Fibroblast of lung (primary cell): ENCODE measurements at places on chromosomes 6 and 20.

- DNase-seq = no peak
These were observed 4.3 kb downstream of the MEI4 start for GRCh38 chr6:77656999-77657764.

DNA sequence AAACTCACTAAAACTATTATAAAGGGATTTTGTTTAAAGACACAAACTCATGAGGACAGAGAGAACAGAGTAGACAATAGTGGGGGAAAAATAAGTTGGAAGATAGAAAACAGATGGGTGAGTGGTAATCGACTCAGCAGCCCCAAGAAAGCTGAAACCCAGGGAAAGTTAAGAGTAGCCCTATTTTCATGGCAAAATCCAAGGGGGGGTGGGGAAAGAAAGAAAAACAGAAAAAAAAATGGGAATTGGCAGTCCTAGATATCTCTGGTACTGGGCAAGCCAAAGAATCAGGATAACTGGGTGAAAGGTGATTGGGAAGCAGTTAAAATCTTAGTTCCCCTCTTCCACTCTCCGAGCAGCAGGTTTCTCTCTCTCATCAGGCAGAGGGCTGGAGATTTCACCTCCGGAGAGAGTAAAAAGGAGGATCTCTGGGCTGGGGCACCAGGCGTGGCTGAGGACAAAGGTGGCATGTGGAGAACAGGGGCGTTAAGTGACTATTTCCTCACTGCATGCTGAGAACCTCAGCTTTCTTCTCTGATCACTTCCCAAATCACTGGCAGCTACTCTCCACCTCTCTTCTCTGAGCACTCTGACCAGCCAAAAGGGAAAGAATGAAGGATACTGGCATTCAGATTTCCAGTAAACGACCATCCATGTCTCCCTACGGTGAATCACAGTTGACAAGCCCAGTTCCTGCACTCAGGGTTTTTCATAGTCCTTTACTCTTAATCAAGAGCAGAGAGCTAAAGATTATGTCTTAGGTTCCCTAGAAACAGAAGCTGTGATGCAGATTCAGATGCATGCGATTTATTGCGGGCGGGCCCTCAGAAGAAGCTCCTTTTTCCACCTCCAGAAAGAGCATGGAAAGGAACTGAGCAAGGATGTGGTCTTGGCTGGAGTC lies 7.3 kb upstream of the RNF24 start:
- DNase-seq = no peak

DNA sequence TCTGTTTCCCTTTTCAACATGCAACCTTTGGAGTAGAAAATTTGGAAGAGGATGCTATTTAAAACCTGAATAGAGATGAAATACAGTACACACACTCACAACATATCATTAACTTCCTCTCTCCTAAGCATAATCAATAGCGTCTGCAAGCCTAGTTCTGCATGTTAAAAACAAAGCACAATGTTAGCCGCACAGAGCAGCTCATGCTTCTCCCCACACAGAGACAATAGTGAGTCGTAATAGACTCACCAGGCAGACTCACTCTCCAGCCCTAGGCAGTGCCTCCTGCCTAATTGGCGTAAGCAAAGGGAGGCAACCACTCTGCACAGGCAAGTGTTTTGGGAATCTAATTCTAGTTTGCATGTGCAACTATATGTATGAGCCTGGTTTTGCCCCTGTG lies 45.8 kb upstream of the ARID1B start:
- DNase-seq = peak; percentile 74

DNA sequence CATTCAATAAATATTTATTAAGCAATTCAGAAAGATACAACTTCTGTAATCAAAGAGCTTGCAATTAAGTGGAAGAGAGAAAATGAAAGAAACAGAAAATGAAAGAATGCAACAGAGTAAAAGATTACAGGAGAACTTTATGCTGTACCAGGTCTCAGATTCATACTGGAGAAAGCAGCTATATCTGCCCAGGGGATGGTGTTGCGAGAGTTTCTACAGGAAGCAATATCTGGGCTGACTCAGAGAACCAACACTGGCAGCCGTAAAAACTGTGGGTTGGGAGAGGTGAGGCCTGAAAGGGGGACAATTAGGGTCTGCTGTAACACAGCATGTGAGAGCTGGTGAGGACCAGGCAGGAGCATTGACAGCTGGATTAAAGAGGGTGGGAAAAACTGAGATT lies 256.7 kb upstream of the TCF21 start:
- DNase-seq = peak; percentile 52

GRCh38 chr20:19492116-19492515 lies 265.9 kb upstream of the RIN2 start:
- DNase-seq = no peak
